Suprapubic skin (tissue), 4 donors: ENCODE measurements at places on chromosomes 11 and 22. TPM values are rescaled to one million over a fixed set of nuclear protein-coding genes. Genes with fewer than 3 reads are reported as not detected.

Gene P2RY2
- 13.1 TPM for total RNA-seq

DNA sequence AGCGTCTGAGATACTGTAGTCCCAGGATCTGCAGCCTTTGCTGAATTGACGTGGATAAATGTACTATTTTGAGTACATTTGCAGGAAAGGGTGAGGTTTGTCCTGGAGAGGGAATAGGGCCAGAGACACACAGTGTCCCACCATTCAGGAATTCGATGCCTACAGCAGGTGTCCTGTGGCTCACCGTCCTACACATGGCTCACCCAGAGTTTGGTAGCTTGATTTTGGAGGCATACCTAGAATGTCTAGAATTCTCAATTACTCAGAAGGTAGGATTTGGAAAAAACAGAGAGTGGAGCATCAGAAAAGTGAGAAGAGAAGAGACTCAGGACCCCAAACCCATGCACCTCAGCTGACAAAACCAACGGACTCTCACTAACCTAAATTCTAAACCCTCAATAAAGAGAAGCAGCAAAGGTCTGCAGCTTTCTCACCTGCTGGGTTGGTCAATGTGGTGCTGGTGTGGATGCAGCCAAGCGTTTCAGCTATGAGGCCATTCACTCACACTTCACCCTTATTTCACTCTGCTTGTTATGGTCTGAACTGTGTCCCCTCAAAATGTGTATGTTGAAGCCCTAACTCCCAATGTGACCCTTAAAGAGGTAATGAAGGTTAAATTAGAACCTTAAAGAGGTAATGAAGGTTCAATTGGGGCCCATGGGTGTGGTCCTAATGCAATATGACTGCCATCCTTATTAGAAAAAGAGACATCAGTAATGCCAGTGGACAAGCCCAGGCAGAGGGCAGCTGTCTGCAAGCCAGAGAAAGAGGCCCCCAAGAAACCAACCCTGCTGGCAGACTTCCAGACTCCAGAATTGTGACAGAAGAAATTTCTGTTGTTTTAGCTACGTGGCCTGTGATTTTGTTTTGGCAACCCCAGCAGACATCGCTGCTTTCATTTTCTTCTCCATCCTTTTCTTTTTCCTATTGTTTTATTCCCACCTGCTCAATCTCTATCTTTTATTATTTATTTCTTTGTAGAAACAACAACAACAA lies 187.8 kb downstream of the SNX19 start:
- H3K27me3 ChIP-seq = no peaks in the 10 kb centered on the region
- no peak for DNase-seq
- H3K36me3 ChIP-seq = no peaks in the 10 kb centered on the region

- no peak overlapping the region for H3K4me3 ChIP-seq
- DNase-seq = no peak
- H3K27ac ChIP-seq = no peak overlapping the region
Measured at GRCh38 chr22:33757041-33757801, 163.1 kb downstream of the LARGE1 start.

DNA sequence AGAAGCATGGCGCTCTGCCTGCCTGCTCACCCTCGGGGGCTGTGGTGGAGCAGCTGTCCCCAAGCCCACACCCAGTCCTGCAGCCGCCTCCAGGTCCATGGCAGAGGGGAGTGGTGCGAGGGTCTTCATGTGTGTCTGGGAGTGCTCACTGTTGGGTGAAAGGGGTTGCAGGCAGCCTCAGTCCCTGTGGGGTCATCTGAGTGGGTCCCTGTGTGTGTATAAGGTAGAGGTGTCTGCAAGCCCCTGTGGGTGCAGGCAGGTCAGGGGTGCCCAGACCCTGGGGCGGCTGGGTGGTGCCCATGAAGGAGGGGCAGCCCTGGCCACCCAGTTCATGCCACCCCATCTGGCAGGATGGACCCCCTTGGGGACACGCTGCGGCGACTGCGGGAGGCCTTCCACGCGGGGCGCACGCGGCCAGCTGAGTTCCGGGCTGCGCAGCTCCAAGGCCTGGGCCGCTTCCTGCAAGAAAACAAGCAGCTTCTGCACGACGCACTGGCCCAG lies 4.9 kb downstream of the ALDH3B1 start:
- peak overlapping the region; percentile 19 for H3K27ac ChIP-seq
- H3K4me1 ChIP-seq = peaks cover 66% of the 10 kb centered on the region
- no peaks in the 10 kb centered on the region for H3K36me3 ChIP-seq
- no peak overlapping the region for H3K4me3 ChIP-seq
- H3K27me3 ChIP-seq = no peaks in the 10 kb centered on the region

DNA sequence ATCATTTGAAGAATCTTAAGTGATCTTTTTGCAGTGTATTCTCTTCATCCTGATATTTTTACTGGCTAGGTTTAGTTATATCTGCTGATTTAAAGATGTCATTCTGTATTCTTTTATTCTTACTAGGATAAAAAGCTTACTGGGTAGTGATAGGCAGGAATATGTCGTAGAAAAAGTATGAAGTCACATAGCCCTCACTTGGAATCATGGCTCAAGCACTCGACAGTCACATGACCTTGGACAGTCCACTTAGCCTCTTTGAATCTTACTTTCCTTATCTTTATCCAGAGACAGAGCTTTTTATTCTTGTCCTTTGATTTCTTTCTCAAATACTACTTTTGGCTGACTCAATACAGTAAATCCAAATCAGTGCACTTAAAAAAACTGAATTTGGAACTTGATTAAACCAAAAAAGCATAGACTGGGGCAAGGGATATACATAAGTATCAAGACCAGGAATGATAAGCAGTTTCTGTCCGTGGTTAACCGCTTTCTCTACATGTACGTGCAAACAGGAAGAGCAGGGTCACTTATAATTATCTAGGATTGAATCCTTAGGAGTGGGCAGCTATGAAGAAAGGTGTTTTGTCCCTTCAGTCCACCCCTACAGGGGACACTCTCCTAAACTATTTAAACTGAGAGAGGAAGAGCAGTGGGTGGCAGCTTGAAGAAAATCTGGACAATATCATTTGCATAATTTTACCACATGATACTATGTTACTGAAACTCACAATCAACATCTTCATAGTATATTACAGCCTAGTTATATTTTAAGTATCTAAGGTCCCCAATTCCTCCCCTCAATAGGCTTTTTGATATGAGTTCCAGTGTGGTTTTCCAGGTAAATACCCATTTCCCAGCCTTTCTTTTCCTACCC lies 8.0 kb downstream of the MMP7 start:
- no peaks in the 10 kb centered on the region for H3K36me3 ChIP-seq
- H3K4me1 ChIP-seq = no peaks in the 10 kb centered on the region
- H3K4me3 ChIP-seq = no peak overlapping the region
- no peaks in the 10 kb centered on the region for H3K27me3 ChIP-seq
- no peak for DNase-seq

DNA sequence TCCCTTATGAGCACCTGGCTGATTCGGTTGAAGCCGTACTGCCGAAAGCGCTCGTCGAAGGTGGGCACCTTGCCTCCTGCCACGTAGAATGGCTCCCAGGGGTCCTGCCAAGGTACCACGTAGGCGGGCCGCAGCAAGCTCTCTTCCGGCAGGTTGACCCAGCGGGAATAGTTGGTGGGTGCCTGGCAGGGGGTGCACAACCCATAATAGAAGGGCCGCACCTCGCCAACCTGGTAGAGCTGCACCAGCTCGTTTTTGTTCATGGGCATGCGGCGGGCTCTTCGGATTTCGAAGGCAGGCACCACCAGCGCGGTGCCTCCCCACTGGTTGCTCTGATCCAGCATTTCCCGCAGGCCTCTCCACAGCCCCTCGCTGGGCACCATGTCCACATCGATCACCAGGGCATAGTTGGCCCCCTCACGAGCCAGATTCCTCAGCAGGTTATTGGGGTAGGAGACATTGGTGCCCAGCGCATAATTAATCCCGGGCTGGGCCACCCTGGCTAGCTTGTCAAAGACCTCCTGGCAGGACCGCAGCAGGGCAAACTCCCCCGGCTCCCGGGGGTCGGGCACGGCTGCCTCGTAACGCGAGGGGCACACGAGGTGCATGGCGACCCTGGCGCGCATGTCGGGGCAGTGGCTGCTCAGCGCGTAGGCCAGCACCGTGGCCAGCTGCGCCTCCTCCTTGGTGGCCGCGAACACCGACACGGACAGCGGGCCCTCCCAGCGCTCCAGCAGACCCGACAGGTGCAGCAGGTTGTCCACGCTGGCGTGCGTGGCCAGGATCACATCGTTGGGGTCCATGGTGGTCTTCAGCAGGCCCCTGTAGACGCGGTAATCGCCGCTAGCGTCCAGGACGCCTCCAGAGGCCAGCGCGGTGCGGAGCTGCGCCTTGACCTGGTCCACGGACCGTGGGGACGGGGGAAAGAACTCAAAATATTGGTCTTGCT lies 679 bp downstream of the B4GAT1 start:
- no peaks in the 10 kb centered on the region for H3K27me3 ChIP-seq
- peak overlapping the region; percentile 77 for H3K4me3 ChIP-seq
- peaks cover 44% of the 10 kb centered on the region for H3K4me1 ChIP-seq
- DNase-seq = no peak

Gene C11orf86
- total RNA-seq = not detected

- peaks cover 93% of the 10 kb centered on the region for H3K36me3 ChIP-seq
- no peak for DNase-seq
- H3K4me3 ChIP-seq = no peak overlapping the region
- peaks cover 7% of the 10 kb centered on the region for H3K4me1 ChIP-seq
- no peak overlapping the region for H3K27ac ChIP-seq
- H3K27me3 ChIP-seq = no peaks in the 10 kb centered on the region
Measured at GRCh38 chr22:26502688-26503561, 9.3 kb downstream of the TFIP11 start.

DNA sequence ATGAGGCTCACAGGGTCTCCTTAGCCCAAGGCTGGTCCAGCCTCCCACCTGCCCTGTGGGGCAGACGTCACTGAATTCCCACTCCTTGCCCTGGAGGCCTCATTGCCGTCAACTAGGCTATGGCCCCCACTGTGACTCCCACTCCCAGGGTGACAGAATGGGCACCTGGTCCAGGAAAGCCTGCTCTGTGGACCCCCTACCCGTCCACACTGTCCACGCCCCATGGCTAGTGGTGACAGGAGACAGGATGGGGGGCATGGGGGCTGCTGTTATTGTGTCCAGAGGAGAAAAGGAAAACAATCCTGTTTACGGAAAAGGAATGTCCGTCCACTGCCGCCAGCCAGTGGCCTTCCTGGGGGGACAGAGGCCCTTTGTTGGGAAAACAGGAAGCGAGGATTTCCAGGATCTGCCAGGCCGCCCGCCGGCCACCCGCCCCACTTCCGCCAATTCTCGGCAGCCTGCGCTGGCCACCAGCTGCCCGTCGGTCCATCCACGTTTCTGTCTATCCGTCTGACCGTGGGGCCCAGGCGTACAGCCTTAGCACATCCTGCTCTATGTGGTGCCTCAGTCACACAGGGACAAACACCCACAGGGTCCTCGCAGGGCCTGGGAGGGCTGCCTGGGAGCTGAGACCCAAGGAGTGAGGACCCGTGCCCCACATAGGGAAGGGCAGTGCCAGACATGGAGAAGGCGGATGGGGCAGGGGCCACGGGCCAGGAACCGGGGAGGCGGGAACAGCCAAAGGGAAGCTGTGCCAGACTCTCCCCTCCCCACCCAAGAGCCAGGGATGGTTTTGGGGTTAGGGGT lies 19.5 kb downstream of the CRELD2 start:
- peaks cover 57% of the 10 kb centered on the region for H3K4me1 ChIP-seq
- H3K36me3 ChIP-seq = no peaks in the 10 kb centered on the region
- H3K4me3 ChIP-seq = no peak overlapping the region
- DNase-seq = no peak
- peak overlapping the region; percentile 98 for H3K27ac ChIP-seq
- H3K27me3 ChIP-seq = no peaks in the 10 kb centered on the region

DNA sequence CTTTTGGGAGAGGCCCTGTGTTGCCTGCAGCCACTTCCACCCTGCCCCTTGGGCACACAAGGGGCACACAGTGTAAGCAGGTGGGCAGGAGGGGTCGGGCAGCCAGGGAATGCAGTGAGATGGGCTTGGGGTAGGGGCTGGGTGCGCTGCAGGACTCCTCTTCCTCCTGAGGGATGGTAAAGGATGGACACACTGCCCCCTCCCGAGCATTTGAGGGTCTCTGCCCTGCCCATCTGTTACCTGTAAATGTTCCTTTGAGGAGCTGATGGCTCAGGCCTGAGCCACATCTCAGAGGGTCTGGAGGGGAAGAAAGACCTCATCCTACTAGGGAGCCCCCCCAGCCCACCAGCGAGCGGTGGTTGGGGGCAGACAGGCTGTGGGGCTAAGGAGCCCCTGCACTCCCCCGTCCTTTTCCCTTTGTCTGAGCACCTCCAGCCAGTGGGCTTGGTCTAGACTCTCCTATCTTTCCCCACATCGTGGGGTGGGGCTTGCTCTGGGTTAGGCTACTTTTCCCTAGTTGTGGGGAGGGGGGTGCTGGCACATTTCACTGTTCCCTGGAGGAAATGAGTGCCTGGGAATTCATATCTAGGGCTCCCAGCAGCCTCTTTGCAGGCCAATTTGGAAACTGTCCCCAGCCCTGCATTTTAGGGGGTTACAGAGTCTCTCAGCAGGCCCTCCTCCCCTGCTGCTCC lies 1.7 kb upstream of the TSSC4 start:
- peaks cover 59% of the 10 kb centered on the region for H3K36me3 ChIP-seq
- H3K27me3 ChIP-seq = no peaks in the 10 kb centered on the region
- peaks cover 30% of the 10 kb centered on the region for H3K4me1 ChIP-seq

DNA sequence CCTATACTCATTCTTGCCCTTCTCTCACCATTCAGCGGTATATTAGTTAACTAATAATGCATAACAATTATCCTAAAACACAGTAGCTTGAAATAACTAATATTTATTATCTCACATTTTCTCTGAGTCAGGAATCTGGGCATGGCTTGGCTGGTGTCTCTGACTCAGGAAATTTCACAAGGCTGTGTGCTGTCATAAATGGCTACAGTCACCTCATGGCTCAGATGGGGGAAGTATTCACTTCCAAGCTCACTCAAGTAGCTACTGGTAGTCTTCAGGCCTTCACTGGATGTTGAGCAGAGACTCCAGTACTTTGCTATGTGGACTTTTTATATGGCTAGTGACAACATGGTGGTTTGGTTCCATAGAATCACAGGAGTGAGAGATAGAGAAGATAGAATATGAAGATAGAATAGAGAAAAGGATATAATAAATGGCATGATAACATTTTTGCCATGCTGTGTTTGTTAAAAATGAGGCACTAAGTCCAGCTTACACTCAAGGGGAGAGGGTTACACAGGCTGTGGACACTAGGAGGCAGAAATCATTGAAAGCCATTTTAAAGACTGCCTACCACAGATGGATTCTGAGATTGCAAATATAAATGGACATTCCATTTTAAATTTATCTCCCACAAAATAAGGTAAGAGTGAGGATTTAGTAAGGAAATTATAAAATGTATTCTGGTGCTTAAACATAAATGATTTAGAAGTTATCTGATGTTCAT lies 997.8 kb upstream of the CHORDC1 start:
- no peak overlapping the region for H3K27ac ChIP-seq
- H3K36me3 ChIP-seq = no peaks in the 10 kb centered on the region
- no peaks in the 10 kb centered on the region for H3K4me1 ChIP-seq
- H3K27me3 ChIP-seq = no peaks in the 10 kb centered on the region
- DNase-seq = no peak

- no peak overlapping the region for H3K27ac ChIP-seq
- DNase-seq = peak; percentile 71
- H3K4me3 ChIP-seq = peak overlapping the region; percentile 83
- peaks cover 24% of the 10 kb centered on the region for H3K27me3 ChIP-seq
- peaks cover 16% of the 10 kb centered on the region for H3K4me1 ChIP-seq
- H3K36me3 ChIP-seq = no peaks in the 10 kb centered on the region
Measured at GRCh38 chr11:17014833-17015626, 816 bp upstream of the PLEKHA7 start.

Gene MRGPRE
- not detected for total RNA-seq

Gene TAGLN
- total RNA-seq = 190 TPM

GRCh38 chr22:29621761-29622526 lies 18.5 kb downstream of the NF2 start:
- no peaks in the 10 kb centered on the region for H3K36me3 ChIP-seq
- peak overlapping the region; percentile 36 for H3K27ac ChIP-seq
- no peak overlapping the region for H3K4me3 ChIP-seq
